Vein endothelial cell (primary cell): ENCODE measurements at places on chromosomes 4 and X. TPM values are rescaled to one million over a fixed set of nuclear protein-coding genes. Genes with fewer than 3 reads are reported as not detected.

SMARCA1 gene
- 28.3 and 31.7 TPM in 2 replicates for total RNA-seq

HTR2C gene
- total RNA-seq, result not detected in 2 replicates

FRMPD4 gene
- under 0.01 TPM in 1 of 2 replicates, not detected in the other for total RNA-seq

GATA1 gene
- total RNA-seq, result not detected in 2 replicates

ZIC3 gene
- total RNA-seq, result not detected in 2 replicates
